Activated T-cell treated with anti-CD3 and anti-CD28 coated beads, Interleukin-2, amount 50 U/mL, for 48 hours (primary cell): ENCODE measurements at places on chromosomes 7 and 10.

GRCh38 chr10:51699145-51699474, 285 bp downstream of the CSTF2T start:
- no peak for DNase-seq

DNA sequence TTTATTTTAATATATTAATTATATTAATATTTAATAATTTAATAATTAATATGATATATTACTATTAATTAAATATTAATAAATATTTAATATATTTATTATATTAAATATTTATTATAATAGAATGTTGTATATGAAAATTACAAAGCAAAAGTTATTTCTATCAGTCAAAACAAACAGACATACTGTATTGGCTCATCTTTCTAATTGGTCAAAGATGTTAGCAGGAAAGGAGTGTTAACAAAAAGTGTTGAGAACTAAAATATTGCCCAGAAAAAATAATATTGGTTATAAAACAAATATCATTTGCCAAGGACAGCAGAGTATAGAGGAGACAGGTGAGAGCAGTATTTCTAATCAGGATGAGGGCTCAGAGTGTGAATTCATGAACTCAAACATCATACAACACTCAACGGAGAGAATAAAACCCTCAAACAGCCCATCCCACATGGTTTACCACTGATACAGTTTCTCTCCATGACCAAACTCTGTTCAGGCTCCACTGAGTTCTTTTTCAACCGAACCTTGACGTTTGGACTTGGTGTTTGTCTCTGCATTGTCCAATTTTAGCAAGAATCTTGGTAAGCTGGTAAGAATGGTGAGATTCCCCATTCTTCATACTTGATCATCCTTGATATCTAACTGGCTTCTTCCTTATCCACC, 58.0 kb downstream of the TSPAN12 start:
- no peak for DNase-seq

DNA sequence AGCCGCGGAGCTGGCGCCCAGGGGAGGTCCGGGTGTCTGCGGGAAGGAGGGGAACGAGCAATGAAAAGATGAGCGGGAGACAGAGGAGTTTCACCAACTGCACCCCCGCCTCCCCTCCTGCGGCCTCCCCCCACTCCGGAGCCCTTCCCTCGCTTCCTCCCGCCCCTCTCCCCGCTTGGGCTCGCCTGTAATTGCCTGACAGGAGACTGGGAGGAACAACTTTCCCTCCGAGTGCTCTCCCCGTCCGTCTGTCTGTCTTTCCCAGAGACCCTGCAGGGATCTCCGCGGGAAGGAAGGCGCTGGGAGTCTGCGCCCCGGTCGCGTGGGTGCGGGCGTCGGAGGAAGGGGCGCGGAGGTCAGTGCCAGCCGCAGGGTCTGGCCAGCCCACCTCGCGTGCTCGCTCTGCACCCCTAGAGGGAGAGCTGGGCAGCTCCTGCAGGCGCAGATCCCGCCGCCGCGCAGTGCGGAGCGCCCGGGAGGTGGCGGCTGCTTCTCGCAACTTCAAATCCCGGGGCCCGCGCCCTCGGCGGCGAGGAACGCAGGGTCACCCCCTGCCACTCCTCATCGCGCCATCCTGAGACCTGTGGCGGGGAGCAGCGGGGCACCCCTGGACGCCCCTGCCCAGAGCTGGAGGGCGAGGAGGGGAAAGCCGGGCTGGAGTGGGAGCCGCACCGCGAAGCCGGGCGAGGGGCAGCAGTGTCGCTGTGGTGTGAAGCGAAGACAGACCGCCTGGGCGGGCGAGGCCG, 511 bp upstream of the NRP1 start:
- peak; percentile 68 for DNase-seq

DNA sequence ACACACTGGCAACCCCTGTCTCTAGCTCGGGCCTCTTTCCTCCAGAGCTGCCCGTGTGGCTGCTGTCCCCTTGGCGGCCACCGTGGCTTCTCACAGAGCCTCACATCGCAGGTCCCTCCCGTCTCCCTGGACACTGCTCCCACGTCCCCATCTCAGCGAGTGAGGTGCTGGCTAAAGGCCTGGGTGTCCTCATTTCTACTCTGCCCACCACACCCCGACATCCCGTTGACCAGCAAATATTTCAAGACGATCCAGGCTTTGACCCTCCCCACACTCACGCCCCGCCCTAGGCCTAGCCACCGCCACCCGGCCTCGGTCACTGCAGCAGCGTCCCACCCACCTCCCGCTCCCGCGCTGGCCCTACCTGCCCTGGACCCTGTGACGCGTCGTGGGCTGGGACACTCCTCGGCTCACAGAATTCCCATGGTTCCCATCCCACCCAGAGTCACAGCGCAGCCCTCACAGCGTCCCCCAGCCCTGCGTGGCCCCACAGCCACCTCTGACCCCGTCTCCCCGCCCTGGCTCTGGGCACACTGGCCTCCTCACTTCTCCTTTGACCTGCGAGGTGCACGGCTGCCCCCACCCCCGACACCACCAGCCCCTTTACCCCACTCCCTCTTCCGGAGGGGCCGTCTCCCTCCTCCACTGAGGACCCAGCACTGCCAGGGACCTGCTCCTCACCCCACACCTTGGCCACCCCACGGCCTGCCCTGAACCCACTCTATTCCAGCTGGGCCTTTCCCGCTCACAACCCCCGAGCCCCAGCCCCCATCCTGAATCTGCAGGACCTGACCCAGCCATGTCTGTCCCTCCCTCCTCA, 6.9 kb downstream of the ADAP1 start:
- no peak for DNase-seq

DNA sequence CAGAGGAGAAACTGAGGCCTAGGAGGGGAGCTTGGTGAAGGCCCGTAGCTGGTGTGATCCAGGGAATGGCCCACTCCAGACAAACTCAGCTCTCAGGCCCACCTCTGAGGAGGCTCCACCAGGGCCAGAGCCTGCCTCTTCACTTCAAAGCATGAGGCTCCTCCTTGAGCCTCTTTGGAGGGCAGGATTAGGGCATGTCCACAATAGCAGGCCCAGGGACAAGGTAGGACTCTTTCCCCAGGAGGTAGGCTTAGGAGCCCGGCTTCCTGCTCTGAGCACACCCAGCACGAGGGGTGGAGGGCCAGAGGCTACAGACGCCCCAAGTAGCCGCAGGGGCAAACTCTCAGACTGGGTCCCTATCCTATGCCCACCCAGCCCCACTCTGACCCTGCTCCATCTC, 164.6 kb upstream of the ZMIZ1 start:
- no peak for DNase-seq

DNA sequence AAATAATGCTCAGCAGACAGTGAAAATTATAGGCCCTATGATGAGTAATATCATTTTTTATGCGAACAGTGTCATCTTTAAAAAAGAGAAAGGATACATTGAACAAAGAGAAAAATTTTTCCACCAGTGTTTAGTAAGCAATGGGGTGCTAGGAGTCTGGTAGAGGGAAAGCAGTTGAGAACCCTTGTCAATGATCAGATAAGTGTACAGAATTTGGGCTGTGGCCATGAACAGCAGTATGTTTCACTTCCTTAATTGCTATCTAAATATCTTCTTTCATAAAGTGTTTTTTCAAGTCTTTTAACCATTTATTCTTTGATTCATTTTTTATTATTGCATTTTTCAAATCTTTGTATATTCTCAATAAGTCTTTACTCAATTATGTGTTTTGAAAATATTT, 750.7 kb upstream of the KCND2 start:
- no peak for DNase-seq

DNA sequence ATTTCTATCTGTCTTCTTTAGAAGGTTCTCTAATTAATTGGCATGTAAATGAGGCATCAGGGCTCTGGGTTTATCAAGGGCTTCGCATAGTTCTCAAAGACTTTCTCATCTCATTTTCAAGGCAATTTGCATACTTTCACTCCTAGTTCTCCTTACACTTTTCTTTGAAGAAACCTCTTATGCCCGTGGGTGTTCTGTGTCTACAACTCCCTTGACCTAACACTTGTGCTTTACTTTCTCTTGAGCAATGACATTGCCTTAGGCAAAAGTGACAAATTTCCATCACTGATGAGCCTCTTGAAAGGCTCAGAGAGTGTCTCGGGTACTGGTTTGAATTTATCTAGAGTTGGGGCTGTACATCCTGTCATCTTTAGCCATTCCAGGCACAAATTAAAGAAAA, 74.7 kb upstream of the ITPRID1 start:
- no peak for DNase-seq

DNA sequence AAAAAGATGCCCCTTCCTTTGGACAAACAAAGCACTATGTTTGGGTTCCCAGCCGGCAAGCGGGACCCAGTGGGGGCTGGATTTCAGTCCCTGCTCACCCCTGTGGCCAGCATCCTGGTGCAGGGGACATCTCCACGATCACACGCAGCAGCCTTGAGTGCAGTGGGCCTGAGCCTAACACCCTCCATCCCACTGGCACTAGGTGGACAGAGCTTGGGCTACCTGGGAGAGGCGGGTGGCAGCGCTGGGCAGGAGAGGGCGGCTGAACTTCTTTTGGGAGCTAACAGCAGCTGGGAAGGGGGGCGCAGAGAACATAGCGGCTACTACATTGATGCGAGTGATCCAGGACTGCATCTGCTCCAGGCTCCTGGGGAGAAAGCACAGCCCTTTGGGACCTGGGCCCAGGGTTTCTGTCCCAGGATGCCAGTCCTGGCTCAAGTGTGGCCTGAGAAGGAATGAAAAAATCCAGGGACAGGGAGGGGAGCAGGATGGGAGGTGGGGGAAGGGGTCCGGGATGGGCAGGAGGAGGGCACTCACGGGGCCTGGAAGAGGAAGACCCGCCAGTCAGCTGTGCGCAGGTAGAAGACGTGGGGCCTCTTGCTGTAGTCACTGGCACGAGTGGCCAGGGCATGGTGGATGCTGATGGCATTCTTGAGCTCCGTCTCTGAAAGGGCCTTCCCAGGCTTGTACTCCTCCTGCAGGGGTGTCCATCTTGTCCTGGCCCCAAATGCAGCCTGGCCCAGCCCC, 9.0 kb downstream of the NFKB2 start:
- no peak for DNase-seq

- no peak for DNase-seq
These were observed 68.4 kb upstream of the PRPS1L1 start for GRCh38 chr7:18096087-18096486.

- no peak for DNase-seq
These were observed 102.1 kb upstream of the TMEM168 start for GRCh38 chr7:112892263-112892662.

DNA sequence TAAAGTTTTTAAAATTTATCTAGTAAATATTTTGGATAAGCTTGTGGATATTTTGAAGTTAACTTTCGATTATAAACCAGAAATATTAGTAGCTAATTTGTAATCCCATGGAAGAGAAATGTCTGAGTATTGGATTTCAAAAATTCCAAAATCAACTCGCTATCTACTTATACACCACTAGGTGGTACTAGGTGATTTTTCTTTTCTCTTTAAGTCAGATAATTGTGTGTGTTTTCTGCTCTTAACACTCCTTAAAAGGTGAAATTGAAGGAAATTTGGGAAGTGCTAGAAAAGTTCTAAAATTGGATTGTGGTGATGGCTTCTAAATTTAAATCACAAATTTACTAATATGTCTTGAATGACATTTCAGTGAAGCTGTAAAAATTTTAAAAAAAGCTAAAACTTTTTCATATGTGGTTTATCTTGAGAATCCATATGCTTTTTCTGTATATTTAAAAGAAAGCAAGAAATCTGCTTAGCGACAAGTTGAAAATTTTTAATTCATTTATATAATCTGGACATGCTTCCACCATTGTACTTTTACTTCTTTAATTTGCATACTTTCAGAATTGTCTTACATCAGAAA, 90.2 kb downstream of the IPMK start:
- no peak for DNase-seq

- DNase-seq: no peak
These were observed 399.0 kb downstream of the GRID1 start for GRCh38 chr10:85967594-85967993.

DNA sequence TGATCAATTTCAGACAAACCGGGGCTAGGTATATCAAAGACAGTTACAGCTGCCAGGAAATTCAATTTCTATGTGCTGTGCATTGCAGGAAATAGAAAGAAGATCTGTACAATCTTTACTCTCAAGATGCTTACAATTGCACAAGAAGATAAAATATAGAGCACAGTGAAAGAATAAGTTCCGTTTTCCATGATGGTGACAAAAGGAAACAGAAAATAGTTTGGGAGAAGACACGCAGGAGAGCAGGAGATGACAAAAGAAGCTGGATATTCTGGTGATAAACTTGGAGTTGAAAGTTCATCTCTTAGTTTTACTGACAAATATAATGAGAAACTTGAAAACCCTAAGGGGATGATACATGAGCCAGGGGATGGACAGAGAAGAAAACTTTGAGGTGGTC, 646.0 kb downstream of the PARD3 start:
- DNase-seq: no peak

DNA sequence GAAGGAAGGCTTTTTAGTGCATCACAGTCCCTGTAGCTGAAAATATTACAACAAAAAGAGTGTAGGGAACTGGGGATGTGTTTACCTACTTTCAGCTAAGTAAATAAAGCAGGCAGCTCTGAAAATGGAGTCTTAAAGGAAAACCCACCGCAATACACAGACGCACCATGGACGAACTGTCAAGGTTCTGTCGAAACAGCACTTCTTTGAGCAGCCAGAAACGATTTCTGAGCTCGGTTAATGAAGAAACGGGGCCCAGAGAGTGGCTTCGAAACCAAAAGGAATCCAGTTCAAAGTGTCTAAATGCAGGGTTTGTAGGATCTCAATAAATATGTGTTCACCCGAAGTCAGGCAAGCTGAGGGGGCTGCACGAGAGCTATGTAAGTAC, 275.4 kb upstream of the NEBL start:
- DNase-seq: no peak

GRCh38 chr7:80895056-80895455, 23.8 kb downstream of the SEMA3C start:
- no peak for DNase-seq

GRCh38 chr7:127766831-127767459, 115.0 kb downstream of the SND1 start:
- DNase-seq: no peak

DNA sequence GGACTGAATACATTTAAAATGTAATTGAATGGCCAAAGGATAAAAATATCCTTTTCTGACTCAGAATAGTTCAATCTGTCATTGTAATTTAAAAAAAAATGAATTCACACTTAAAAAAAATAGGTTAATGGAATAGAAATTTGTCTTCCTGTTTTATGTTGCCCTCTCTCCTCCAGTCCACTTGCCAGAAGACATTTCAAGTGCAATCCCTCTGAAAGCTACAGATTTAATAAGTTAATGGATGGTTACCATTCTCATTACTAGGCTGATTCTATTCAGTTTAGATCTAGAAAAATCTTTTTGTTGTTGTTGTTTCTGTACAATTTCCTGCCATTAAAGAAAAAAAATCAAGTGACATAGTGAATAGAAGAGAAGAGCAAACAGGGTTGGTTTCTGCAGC, 142.9 kb downstream of the SKAP2 start:
- DNase-seq: no peak

DNA sequence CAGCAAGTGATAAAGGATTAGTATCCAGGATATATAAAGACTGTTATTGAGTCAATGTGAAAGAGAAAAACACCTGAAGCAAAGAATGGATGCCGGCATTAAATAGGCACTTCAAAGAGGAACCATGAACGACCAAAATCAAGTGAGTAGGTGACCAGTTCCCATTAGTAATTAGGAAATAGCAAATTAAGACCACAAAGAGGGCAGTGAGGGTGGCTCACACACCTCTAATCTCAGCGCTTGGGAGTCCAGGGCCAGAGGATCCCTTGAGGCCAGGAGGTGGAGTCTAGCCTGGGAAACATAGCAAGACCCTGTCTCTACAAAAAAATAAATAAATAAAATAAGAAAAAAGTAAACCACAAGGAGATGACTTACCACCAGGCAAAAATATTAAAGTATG, 1.5 kb upstream of the ANTXRL start:
- DNase-seq: no peak
